Smooth muscle cell of the brain vasculature (primary cell): ENCODE measurements at places on chromosomes 7 and 10.

DNA sequence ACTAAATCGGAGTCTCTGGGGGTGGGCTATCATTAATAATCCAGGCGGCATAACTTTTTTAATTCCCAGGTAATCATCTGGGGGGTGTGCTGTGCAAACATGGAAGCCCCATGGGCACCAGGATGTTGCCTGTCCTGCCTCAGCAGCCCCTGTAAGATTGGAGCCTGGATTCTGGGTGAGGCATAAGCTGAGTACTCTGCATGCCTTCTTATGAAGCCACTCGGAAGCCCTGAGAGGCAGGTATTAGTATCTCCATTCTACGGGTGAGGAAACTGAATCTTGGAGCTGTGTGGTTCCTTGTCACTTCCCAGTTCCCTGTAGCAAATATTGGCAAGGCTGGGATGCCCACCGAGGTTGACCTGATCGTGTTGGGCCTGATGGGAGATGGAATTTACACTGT, 7.4 kb upstream of the OPN4 start:
- DNase-seq = no peak

DNA sequence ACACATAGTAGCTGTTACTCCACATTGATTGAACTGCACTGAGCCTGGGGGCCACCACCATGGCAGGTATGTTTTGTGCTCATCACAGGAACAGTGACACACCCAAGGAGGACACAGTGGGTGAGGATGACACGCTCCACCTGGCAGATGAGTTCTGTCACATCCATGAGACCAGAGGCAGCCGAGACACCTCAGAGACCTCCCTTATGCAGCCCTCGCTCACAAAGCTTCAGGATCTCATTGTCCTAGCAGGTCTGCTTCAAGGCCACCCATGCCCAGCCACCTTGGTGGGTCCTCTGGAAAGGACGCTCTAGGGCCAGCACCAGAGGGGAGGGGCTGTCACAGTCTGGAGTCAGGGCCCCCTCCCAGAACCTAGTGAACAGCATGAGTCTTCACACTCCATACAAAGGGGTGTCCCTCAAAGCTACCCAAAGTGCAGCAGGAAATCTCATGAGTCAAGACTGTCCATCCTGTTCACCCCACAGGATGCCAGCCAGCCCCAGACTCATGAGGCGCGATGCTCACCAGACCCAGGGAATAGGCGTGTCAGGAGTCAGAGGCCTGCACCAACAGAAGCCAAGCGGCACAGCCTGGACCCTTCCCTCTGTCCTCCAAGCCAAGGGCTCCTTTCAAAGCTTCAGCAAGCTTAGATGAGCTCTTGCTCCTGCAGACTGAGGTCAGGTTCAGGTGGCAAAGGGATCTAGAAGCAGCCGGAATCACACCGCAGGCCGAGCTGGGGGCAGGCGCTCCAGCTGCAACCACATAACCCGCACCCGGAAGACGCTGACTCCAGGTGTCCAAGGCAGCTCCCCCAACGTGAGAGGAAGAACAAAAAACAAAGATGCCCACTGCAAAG, 9.6 kb downstream of the FAM53B start:
- DNase-seq = no peak

DNA sequence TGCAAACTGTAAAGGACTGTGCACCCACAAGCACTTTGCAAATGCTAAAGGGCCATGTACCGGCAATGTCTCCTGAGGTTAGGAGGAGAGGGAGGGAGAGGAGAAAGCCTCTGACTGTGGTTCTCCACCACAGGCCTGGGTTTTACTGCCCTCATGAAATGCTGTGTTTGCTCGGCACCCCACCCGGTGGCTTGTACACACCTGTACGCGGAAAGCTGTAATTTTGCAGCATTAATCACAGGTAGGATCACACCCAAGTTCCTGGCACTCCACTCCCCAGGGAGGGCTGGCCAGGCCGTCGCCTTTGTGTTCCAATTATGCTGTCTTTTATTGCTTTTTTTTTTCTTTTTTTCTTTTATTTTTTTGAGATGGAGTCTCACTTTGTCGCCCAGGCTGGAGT, 78.5 kb upstream of the MYL10 start:
- DNase-seq = no peak

GRCh38 chr7:36301914-36302771, 87.5 kb upstream of the ANLN start:
- DNase-seq = no peak

- DNase-seq = no peak
Observed at GRCh38 chr10:31754803-31755624, 173.6 kb downstream of the ARHGAP12 start.

DNA sequence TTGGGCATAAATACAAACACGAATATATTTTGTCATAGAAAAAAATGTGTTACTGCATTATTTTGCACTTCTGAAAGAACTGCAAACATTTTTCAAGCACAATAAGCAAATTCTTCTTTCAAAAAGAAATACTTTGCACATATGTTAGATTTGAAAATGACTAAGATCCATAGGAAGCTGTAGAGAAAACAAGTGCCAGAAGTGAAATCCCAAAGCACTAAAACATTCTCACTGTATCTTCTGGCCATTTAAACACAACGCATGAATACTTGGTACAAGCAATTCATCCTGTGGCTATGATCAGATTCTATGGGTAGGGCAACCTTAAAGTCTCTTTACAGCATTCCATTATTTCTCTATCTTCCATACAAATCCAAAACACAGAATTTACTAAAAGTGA, 225.4 kb upstream of the IMMP2L start:
- DNase-seq = no peak

DNA sequence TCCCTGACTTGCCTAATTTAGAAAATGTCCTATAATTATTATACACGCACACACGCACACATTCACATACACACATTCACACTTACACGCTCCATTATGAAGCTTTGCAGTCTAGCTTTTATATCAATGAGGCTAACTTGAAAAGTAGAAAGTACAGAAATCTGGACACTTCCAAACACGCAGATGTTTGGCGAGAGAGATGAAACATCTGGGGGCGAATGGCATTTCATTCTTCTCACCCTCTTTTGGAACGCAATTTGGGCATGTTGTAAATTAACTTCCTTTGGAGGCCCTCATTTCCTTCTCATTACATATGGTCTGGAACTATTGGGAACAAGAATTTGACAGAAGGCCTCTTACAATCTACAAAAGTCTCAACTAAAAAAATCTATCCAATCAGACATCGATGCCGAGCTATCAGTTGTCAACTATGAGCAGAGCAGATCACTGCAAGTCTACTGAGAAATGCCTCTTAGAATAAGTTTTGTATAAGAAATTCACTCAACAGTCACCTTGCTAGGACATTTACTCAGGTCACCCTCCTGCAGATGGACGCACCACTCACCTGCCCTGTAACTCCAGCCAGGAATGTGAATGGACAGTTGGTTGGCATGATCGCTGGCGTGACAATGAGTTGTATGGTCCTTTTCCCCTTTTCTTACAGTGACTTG, 115.2 kb upstream of the ADAM12 start:
- DNase-seq = no peak

DNA sequence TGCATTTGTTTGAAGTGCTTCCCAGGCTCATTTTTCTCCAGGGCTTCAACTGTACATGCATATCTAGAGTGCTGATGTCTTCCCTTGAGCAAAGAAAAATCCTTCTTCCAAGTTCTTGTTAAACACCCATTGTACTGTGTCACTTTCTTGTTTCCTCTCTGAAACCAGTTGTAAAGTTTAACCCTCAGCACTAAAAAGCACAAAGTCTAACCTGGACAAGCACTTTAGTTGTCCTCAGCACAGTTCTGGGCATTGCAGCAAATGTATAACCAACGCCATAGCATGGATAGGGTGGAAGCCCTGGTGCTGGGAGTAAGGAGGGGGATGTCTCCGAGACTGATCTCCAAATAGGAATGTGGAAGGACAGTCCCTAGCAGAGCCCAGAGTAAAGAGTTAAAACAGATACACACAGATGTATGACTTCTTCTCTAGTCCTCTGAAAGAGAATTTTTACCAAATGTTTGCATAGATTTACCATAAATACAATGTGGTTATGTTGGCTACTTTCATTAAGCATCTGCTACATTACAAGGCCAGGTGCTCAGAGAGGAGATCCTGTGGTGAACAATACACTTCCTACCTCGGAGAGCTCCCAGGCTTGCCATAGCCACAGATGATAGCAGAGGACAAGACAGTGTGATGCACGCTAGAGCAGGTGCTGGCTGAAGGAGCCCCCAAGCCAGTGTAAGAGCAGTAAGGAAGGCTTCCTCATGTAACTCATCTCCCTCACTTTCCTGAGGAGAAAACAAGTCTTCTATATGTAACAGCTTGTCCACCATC, 57.0 kb downstream of the DNAJC12 start:
- DNase-seq = no peak

GRCh38 chr10:43136432-43136831, 1.8 kb upstream of the CSGALNACT2 start:
- no peak for DNase-seq

DNA sequence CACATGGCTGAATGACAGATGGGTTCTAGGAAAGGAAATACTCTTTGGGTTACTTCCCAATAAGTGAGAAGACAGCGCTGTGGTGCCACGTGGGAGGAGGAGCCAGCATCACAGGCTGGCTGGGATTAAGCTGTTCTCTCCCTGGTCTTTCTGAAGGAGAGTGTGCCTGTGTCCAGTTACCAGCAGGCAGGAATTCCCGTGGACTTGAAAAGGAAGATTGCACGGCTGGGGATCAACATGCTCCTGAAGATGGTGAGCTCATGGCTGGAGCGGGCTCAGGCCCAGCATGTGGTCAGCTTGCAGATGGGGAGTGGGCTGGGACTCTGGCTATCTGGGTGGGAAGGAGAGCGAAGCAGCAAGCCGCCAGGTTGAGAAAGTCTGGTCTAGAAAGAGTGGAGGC, 8.1 kb downstream of the ADCK2 start:
- no peak for DNase-seq

DNA sequence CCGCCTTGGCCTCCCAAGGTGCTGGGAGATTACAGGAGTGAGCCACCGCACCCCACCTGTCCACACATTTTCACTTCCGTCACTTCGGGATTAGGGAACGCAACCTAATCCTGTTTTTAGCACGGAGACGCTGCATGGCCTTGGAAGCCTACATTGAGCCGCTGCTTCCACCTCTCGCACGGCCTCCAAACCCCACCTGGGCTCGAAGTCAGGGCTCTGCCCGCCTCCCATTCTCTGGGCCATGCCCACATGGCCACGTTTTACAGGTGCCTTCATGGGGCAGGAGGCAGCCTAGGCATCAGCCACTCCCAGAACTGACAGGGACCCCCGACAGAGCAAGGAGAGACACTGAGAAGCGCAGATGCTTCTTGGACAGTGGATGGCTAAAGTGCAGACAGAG, 100.6 kb downstream of the OAT start:
- DNase-seq = no peak

DNA sequence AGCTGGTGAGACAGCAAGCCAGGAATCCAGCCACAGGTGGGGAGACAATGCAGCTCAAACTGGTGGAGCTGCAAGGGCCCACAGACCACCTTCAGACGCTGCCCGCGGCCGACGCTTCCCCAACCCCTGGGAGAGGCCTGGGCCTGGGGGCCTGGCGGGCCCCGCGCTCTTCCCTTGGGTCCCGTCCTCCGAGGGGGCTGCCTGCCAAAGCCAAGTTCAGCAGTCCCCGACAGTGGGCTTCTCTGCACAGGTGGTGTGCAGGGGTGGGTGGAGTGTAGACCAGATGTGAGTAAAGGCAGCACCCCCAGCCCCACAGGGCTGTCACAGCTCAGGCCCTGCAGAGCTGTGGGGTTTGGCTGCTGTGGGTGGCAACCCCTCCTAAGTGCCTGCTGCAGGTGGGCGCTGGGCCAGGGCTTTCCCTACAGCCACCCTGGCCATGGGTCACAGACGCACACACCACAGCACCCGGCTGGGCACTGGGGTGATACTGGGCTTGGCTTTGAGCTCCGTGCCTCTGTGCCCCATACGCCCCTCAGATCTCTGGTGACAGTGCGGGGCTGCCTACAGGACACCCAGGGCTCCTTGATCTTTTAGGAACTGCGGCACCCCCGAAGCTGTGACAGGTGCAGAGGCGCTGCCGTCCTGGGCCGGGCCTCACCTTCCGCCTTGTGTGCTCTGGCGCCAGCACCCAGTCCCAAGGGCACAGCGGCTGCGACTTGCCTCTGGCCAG, 20.5 kb downstream of the BNIP3 start:
- no peak for DNase-seq
